ENCODE measurements at places on chromosomes 3 and 15.

GRCh38 chr15:47802216-47802615, 84.9 kb downstream of the SEMA6D start:
- DNase-seq = no peak

- no peak for DNase-seq
Observed at GRCh38 chr3:116083683-116084082, 361.6 kb downstream of the LSAMP start.

DNA sequence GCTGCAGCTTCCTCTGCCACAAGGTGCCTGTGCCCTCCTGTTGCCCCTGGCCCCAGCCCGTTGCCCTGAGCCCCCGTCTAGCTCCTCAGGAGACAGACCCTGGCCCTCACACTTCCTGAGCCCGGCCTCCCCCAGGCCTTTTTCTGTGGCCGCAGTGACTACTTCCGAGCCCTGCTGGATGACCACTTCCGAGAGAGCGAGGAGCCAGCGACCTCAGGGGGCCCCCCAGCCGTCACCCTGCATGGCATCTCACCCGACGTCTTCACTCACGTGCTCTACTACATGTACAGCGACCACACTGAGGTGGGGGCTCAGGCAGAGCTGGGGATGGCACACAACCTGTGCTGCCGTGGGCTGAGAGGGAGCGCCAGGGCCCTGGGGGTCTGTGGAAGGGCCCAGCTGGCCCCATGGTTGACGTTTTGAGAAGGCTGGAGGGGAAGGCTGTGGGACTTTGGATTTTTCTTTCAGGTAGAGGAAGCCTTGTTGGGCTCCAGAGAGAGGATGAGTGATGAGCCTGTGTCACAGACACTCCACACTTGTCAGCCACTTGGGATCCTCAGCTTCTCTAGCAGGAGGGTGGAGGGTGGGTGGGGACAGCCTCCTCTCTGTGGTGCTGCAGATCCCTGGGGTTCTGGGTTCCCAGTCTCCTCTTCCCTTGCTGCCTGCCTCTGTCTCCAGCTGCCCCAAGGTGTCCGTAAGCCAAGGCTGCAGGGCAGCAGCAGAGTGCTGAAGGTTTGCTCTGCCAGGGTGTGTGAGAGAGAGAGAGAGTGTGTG, 5.0 kb downstream of the ABTB1 start:
- no peak for DNase-seq

- no peak for DNase-seq
Observed at GRCh38 chr3:55097441-55097840, 169.6 kb upstream of the LRTM1 start.

DNA sequence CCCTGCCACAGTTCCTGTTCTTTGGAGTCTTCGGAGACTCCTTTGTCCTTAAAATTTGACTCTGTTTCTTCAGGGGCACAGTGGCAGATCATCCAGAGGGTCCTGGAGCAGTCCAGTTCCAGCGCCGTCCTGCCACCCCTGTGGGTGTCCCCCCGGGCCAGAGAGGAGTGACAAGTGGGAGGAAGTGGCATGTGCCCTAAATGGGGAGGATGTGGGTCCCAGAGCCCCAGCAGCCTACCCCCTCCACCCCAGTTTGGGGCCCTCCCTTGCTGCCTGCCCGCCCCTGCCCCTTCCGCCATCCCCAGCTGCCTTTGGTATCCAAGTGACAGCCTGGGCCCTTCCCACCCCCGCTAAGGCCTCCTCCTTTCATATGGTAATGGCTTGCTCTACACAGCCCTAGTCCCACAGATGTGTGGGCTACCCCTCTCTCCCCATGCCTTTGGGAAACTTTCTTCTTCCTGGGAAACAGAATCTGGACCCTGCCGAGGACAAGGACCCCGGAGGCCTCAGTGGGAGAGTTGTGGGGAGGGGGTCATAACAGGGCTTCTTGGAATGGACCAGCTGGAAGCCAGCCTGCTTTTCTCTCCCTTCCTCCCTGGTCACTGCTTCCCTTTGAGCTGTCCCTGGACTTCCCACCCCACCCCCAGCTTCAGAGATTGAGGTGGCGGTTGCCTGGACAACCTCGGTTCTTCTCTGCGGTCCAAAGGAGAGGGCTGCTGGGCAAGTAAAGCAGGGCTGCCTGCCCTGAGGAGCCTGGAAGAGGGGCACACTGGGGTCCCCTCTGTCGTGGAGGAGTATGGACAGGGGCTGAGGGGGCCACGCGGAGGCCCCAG, 43.2 kb downstream of the KLHL25 start:
- DNase-seq = no peak

- DNase-seq = no peak
Observed at GRCh38 chr3:99662838-99663570, 24.6 kb downstream of the COL8A1 start.

- DNase-seq = no peak
Observed at GRCh38 chr15:39400002-39400401, 180.9 kb upstream of the THBS1 start.

DNA sequence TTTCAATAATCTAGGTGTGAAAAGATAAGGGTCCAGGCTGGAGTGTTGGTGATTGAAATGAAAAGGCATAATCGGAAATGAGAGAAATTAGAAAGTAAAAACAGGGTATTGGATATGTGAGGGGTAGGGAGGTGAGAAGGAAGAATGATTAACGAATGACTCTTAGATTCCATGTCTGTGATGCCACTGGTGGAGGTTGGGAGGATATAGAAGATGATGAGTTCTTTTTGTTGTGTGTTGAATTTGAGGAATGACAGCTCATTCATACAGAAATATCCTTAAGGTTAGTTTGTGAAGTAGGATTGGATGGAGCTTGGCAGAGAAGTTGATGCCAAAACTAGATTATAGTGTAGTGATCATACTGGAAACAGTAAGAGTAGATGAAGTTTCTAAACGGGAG, 72.2 kb upstream of the CCNL1 start:
- DNase-seq = no peak

Data from activated T-cell treated with anti-CD3 and anti-CD28 coated beads, Interleukin-2, amount 50 U/mL, for 48 hours (primary cell).